NCI-H524 treated with DMSO at 0.1 percent for 48 hours (cell line): ENCODE measurements at places on chromosomes 2 and 18.

GRCh38 chr18:47434214-47434746 lies 182.8 kb upstream of the SKOR2 start:
- no peak for DNase-seq

DNA sequence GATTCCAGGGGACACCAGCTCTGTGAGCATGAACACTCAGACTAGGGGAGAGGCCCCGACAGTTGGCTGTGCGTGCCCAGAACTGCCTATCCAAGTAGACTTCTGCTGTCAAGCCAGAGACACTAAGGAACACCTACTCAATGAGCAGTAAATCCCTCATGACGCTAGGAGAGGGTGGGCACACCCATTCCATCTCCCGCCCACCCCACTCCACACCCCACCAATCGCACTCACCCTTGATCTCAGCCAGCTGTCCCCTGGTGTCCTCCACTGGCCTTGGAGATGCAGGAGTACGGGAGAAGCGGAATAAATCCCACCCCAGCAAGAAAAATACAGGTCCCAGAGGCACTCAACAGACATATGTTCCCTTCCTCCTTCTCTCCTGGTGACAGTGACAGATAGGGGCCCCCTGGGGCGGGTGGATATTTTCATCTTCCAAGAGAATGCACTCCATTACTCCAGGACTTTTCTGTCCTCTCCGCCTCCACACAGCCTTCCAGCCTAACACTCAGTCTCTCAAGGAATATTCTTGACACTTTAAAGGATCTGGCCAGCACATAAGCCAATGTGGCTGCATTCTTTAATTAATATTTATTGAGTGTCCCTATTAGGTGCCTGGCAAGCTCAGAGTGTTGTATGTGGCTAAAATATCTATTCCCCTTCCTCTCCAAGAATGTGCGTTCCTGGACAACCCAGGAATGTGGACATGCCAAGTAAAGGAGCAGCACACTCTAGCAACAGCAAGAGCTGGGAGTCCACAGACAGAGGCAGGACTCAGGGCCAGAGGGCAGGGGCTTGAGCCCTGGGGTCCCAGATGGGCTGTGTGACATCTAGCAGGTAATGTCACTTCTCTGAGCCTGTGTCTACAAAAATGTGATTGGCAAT lies 13.1 kb upstream of the SMAD7 start:
- DNase-seq = peak; percentile 85

DNA sequence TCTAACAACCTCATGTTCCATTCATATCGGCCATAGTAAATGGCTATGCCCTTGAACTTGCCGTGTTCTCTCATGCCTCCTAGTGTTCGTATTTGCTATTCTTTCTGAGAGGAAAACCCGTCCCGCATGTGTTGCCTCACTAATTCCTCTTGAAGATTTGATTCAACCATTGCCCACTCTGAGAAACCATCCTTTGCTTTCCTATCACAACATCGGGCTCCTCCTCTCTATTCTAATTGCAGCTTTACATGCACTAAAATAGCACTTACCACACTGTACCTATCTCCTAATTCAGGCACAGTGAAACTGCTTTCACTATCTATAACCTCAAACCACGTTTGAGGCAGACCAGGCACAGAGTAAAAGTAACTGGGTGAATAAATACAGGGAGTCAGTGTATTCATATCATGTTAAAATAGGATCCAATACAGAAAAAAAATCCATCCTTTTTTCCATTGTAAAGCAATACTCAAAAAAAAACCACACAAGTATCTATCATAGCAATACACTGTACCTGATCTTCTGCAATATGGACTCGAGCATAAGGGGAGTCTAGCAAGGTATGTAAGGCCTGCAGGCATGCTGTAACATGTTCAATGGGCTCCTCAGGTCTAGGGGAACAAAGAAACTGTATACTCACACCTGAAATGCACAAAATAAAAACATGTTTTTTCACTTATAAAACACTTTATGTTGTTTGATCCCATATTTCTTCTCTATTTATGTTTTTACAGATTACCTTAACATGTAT lies 39.0 kb upstream of the STRN start:
- DNase-seq = no peak

- peak; percentile 73 for DNase-seq
Measured at GRCh38 chr2:154963511-154963910, 265.0 kb downstream of the KCNJ3 start.

GRCh38 chr2:128662051-128662471 lies 343.4 kb upstream of the HS6ST1 start:
- no peak for DNase-seq

GRCh38 chr2:1823187-1824169 lies 79.2 kb upstream of the PXDN start:
- DNase-seq = no peak

DNA sequence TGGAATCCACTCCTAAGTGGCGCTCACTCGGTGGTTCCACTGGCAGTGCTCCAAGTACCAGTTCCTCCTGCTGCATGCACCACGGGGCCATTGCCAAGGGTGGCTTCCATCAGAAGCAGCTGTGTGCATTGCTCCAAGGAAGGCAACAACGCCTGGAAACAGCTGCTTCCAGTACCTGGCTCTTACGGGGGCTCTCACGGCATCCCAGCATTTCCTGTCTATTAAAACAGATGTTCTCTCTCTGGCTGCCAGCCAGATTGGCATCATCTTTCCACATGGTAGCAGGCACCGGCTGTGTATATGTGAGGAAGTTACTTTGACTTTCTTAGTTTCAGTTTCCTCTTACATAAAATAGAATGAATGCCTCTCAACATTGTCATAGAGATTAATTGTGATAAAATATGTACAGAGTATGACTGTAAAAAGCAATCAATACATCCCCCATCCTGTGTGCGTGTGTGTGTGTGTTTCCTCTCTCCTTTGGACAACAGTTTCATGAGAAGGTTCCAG lies 84.9 kb downstream of the CMPK2 start:
- peak; percentile 55 for DNase-seq

DNA sequence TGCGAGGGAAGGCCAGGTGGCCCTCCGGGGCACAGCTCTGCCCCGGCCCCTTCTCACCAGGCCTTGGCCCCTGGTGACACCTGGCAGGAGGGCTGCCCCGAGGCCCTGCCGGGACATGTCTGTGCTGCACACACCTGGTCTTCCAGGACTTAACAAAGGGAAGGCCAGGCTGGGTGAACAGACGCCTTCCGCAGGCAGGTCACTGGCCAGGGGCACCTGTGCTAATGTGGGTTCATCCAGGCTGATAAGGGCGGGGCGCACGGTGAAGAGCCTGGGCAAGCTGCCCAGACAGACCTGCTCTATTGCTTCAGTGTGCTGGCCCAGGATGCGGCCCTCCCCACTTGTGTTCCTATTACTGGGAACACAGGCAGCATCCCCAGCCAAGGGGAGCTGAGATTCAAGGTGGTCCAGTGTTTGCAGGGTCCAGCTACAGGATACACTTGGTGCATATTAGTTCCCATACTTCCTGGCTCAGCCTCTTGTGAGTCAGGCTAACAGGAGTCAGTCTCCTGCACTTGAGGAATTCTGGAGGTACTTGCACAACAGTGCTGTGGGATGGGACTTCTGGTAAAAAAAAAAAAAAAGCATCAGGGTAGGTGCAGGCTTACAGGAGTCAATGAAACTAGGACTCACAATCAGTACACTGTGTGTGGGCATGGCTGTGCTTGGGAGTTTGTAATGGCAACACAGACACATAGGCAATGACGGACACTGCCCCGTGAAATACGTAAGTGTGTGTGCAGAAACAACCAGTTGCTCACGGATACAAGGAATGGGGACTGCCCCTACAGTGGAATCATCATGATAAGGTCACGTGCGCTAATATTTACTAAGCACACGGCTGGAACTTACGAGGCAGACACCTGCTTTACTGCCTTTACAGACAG lies 261.4 kb downstream of the TWIST2 start:
- no peak for DNase-seq

- no peak for DNase-seq
Measured at GRCh38 chr2:133420788-133421187, 147.5 kb downstream of the NCKAP5 start.

- no peak for DNase-seq
Measured at GRCh38 chr2:60862642-60863041, 18.7 kb upstream of the REL start.

DNA sequence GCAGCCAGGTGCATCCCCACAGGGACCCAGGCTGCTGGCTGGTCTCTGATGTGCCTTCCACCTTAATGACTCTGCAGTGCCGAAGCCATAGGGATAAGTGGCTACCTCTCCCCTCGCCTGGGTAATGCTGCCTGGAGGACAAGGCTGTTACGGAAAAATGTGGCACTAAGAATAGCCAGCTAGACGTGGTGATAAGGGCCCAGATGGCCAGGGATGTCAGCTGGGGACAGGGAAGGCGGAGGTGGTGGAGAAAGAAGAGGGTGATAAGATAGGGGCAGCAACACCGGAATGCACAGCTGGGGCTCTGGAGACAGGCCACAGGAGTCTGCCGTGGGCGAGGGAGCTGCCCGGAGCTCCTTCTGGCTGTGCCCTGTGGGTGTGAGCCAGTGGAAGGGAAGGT lies 170.6 kb downstream of the FHOD3 start:
- no peak for DNase-seq

DNA sequence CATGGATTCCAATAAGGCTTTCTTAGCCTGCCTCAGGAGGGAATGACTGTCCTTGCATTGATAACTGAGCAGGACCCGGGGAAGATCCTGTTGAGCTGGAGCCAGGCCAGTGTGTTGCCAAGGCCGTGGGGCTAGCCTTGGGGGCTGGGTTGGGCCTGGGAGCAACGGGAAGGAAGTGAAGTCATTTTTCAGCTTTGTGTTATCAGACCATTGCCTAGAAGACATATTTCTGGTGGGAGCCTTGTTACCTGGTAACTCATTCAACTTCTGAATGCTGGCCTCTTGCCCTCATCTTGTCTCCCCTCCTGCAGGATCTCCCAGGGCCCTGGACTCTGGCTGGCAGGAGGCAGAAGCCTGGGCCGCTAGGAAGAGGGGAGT lies 92.7 kb upstream of the MGAT5 start:
- DNase-seq = no peak

GRCh38 chr2:60832621-60833020 lies 48.8 kb upstream of the REL start:
- DNase-seq = no peak

DNA sequence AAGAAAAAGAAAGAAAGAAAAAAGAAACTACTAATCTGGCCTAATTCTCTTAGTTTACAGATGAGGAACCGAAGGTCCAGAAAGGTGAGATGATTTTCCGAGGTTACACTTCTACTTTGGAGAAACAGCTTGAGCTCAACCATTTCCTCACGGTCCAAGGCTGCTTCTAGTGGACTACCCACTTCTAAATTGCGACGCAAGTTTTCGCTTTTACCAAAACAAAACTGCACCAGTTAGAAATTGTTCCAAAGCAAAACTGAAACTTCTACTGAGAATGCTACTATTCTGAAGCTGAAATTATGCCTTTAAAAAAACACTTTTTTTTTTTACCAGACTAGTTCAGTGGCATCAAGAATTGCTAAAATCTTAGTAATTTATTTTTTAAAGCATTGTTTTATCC lies 101.6 kb downstream of the INO80D start:
- no peak for DNase-seq

GRCh38 chr2:160963957-160964356 lies 196.3 kb upstream of the TANK start:
- DNase-seq = no peak

GRCh38 chr2:240957656-240958365 lies 40.6 kb upstream of the SNED1 start:
- DNase-seq = no peak

DNA sequence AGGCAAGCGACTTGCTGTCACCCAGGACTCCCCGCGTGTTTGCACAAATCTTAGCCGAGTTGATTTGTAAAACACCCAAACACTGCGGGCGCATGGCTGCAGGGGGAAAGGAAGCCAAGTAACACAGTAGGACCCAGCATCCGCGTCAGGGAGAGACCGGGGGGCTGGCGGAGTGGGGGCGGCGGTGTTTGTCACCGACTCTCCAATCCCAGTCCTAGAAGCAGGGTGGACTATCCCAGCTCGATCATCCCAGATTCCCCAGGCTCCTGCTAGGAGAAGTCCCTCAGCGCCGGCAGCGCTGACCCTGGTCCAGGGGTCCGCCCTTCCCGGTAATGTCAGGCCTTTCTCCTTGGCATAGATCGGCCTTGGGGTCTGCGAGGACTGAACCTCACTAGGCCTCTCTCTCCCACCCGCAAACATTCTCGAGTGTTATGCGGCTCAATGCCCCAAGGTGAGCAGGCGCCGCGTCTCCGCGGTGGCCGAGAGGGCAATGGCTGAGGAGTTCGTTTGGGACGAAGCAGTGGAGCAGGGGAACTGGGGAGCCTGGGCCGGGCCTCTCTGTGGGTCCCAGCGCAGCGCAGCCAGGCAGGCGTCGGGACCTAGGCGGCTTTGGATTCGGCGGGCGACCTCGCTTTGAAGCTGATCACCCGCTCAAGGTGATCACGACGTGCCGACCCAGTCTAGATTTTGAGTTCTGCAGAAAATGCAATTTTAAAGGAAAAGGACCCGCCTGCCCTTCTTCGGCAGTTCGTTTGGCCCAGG lies 1.5 kb upstream of the GDF7 start:
- peak; percentile 4 for DNase-seq

DNA sequence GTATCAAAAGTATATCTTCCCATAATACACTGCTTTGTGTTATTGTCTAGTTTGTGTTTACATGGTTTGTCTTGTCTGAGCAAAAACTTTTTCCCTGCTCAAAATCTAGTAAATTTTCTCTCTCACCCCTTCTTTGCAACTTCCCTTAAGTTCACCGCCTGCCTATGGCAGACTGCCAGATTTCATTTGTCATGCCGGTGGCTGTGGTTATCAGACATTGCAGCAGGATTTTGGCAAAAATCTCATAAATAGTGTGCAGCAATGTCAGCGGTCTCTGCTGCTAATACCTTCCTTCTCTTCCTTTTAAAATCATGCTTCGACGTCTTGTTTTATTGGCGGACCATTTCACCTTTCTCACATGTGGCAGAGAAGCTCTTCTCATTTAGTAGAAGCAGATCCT lies 45.6 kb upstream of the TMEM178A start:
- DNase-seq = no peak

- no peak for DNase-seq
Measured at GRCh38 chr2:37337620-37338280, 6.7 kb upstream of the QPCT start.
